ENCODE measurements at places on chromosomes 3 and 15.

DNA sequence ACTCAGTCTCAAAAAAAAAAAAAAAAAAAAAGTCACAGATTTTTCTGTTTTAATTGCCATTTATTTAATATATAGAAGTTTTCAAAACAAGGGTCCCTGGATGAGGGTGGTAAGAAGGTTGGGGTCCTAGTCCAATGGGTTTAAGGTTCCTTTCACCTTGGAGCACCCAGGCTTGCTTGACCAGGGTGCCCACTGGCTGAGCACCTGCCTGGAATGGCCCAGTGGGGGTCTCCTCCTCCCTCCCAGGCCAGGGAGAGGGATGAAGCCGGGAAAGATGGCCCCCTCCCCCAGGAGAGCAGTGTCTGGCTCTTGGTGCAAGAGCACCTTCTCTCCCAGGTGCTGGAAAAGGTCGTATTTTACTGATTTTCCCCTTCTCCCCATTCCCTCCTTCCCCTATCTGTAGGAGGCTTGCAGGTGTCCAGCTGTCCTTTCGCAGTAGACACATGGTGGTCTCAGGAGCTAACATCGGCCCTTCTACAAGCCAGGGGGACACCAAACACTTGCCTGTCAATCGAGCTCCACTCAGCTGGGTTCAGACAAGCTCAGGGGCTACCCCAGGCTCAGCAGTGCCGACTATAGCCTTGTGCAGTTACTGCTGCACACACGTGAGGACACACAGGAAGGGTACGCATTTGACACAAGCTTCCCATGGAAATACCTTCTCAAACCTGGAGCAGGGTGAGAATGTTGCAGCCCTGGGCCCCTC lies 112.3 kb upstream of the KLF13 start:
- no peak for DNase-seq

GRCh38 chr3:172635588-172635987 lies 75.3 kb downstream of the NCEH1 start:
- no peak for DNase-seq

DNA sequence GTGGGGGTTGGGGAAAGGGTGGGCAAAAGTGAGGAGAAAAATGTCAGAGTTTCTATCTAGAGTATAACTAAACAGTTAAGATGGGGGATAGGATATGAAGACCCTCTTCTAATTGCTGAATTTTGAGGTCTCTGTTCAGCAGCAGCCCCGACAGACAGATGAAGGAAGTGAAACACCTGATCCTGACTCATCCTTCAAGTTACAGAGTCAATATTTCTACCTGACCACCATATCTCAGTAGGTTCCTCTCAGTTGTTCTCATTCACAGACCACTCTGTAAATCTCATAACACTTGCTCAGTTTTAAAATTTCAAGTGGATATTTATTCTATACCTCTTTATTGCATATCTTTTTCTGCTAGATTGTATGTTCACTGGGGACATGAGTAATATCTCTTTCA lies 69.5 kb downstream of the CCDC54 start:
- DNase-seq = no peak

- no peak for DNase-seq
Measured at GRCh38 chr3:142844339-142844977, 44.4 kb downstream of the PCOLCE2 start.

- no peak for DNase-seq
Measured at GRCh38 chr15:75648156-75649000, 666 bp downstream of the SNX33 start.

DNA sequence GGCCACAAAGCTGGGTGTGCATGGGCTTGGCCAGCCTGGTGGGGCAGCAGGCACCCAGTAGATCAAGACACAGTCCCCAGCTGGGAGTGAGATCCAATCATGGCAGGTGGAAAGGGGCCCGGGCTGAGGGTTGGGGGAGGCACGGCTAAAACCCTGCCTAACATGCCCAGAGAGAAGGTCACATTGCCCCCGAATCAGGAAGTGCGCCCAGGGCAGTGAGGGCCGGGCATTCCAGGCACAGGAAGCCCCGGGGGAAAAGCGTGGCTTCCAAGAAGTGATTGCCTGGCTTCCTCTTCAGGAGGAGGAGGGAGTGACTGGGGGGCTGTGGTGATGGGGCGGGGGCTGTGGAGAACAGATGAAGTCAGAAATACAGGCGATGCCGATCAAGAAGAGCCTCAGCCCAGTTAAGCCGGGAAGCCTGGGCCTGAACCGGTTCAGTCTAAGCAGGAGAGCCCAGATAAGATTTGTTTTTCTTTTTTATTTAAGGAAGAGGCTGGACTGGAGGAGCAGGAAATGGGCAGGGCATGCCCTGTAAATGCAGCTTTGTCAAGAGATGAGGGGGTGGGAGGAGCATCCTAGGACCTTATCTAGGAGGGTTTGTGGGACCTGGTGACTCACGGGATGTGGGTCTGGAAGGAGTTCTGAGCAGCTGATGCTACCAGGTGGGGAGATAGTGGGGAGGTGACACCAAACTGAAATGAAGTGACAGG lies 83.9 kb downstream of the CHSY1 start:
- no peak for DNase-seq

GRCh38 chr3:101072300-101072699 lies 79.1 kb upstream of the ABI3BP start:
- no peak for DNase-seq

GRCh38 chr3:193970773-193971206 lies 165.2 kb upstream of the HES1 start:
- DNase-seq = no peak

GRCh38 chr3:23164746-23165145 lies 38.4 kb upstream of the UBE2E2 start:
- no peak for DNase-seq

DNA sequence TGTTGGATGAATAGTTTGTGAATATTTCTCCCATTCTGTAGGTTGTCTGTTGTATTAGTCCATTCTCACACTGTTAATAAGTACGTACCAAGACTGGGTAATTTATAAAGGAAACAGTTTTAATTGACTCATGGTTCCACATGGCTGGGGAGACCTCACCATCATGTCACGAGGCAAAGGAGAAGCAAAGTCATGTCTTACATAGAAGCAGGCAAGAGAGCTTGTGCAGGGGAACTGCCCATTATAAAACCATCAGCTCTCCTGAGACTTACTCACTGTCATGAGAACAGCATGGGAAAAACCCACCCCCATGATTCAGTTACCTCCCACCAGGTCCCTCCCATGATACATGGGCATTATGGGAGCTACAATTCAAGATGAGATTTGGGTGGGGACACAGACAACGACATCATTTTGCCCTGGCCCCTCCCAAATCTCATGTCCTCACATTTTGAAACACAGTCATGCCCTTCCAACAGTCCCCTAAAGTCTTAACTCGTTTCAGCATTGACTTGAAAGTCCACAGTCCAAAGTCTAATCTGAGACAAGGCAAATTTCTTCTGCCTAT lies 133.2 kb downstream of the LMLN start:
- no peak for DNase-seq

DNA sequence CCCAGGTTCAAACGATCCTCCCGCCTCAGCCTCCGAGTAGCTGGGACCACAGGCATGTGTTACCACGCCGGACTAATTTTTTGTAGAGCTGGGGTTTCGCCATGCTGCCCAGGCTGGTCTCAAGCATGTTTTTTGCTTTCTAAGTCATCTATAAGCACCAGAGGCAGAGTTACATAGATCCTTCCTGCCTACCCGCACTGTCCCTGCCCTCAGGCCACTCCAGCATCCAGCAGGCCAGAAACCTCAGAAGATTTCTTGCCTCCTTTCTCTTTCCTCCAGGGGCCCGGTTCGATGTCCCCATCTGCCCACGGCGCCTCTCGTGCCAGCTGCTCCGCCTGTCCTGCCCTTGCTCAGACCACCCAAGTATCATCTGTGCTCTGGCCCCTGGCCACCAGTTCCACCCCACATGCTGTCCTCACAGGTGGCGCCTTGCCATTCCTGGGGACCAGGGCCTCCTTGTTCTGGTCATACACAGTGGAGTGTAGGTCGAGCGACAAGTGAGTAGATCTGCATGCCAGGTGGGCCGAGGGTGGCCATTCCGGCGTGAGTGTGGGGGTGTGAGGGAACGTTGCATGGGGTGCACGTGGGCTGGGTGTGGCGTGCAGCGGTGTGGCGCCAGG lies 27.3 kb downstream of the KLHDC8B start:
- DNase-seq = no peak

DNA sequence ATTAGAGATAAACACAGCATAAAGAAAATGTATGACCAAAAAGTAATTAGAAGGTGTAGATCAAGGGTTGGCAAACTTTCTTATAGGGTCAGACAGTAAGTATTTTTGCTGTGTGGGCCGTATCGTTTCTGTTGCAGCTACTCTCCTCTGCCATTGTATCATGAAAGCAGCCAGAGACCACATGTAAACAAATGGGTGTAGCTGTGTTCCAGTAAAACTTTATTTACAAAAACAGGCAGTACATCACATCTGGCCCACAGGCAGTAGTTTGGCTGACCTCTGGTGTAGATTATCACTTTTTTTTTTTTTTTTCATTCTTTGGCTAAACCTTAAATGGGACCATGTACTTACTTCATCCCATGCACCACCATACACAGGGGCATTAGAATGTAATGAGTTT lies 190.8 kb downstream of the MBNL1 start:
- no peak for DNase-seq

- no peak for DNase-seq
Measured at GRCh38 chr3:72341920-72342319, 506.3 kb downstream of the SHQ1 start.

GRCh38 chr3:115341208-115341607 lies 194.1 kb upstream of the ZBTB20 start:
- no peak for DNase-seq
